ENCODE measurements at places on chromosomes 3 and 15. TPM values are rescaled to one million over a fixed set of nuclear protein-coding genes. Genes with fewer than 3 reads are reported as not detected.

GOLGA8G gene
- total RNA-seq, result not detected

GHSR gene
- total RNA-seq, result not detected

GRCh38 chr3:130854208-130854864 lies 39.5 kb upstream of the ATP2C1 start:
- DNase-seq, result no peak
- peaks cover 8% of the 10 kb centered on the region for H3K4me1 ChIP-seq
- no peak overlapping the region for H3K27ac ChIP-seq
- H3K27me3 ChIP-seq, result no peaks in the 10 kb centered on the region

DNA sequence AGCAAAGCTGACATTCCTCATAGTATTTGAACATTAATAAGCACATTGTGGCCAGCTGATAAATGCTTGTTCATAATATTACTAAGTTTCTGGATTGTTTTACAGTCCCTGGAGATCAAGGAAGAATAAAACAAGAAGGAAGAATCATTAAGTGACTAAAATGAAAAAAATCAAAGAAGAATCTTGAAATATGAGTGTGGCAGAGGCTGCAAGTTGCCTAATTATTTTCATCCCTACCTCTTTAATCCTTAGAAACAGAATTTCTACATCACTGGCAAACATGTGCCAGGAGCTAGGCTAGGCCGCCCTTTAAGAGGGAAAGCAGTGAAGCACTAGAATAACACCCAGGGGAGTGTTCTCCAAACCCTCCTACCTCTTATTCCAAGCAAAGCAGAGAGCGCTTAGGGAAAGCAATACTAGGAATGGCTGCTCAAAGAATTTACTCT lies 98.9 kb downstream of the MAGI1 start:
- H3K27me3 ChIP-seq, result no peaks in the 10 kb centered on the region
- no peak for DNase-seq
- H3K27ac ChIP-seq, result no peak overlapping the region
- no peak overlapping the region for H3K4me3 ChIP-seq

DNA sequence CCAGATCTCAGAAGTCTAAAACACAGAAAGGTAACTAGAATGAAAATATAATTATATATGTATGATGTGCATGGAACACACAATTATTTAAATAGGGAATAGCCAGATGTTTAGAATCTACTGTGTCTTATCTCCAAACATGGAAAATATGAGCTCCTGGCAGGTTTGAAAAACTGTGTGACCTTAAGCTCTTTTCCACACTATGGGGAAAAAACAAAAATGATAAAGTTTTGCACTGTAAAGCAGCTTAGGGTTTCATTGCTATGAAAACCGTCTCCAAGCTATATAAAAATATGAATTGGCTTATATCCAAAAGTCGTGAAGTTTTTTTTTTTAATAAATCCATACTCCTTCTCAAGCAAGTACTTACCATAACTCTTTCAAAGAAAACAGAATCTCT lies 159.8 kb downstream of the ERC2 start:
- no peak for DNase-seq
- H3K36me3 ChIP-seq, result no peaks in the 10 kb centered on the region
- H3K4me1 ChIP-seq, result no peaks in the 10 kb centered on the region
- H3K4me3 ChIP-seq, result no peak overlapping the region
- no peaks in the 10 kb centered on the region for H3K27me3 ChIP-seq
